ENCODE measurements at places on chromosomes 3 and 15. TPM values are rescaled to one million over a fixed set of nuclear protein-coding genes. Genes with fewer than 3 reads are reported as not detected.

KCTD6 gene
- total RNA-seq, result 9.5 TPM

DNA sequence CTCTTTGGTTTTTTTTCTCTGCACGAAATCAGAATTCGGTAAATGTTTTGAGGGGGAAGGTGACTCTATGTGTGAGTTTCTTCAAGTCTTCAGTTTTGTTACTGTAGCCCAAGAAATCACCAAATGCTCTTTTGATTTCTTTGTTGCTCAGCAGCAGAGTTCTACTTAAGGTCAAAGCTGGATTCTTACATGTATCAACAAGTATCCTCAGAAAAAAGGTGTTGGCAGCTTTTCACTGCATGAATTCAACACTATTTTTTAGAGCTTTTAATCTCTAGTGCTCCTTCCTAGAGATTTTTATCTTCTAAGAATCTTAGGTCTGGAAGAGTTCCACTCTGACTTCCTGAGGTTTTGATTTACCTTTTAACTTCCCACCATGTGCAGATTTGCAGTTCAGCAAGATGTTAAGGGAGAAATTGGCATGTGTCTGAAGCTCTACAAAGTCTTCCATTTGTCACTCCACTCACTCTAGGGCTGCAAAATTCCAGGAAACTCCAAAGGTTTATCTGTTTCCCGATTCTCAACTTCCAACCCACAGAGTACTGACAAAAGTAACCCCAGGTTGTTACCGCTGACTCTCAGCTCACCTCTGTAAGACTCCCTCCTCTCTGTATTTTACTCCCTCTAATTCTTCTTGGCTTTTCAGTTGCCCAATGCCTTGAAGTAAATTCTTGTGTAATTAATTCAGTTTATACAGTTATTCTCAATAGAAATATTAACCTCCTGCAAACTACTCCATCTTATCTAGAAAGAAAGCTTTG, 13.3 kb upstream of the CD200 start:
- no peaks in the 10 kb centered on the region for H3K27me3 ChIP-seq
- H3K4me3 ChIP-seq, result no peak overlapping the region
- H3K36me3 ChIP-seq, result no peaks in the 10 kb centered on the region
- no peak overlapping the region for H3K27ac ChIP-seq

GRCh38 chr3:191414286-191414685, 46.7 kb upstream of the PYDC2 start:
- H3K27ac ChIP-seq, result no peak overlapping the region
- H3K4me1 ChIP-seq, result no peaks in the 10 kb centered on the region
- no peaks in the 10 kb centered on the region for H3K36me3 ChIP-seq

- no peaks in the 10 kb centered on the region for H3K27me3 ChIP-seq
- no peaks in the 10 kb centered on the region for H3K36me3 ChIP-seq
- no peak overlapping the region for H3K27ac ChIP-seq
- H3K4me3 ChIP-seq, result no peak overlapping the region
- H3K4me1 ChIP-seq, result no peaks in the 10 kb centered on the region
- DNase-seq, result no peak
Observed at GRCh38 chr3:151425627-151426340, 35.1 kb downstream of the IGSF10 start.

- H3K4me1 ChIP-seq, result no peaks in the 10 kb centered on the region
- H3K4me3 ChIP-seq, result no peak overlapping the region
- no peak for DNase-seq
- H3K36me3 ChIP-seq, result no peaks in the 10 kb centered on the region
Observed at GRCh38 chr3:62531981-62532380, 158.6 kb upstream of the FEZF2 start.

ATRIP gene
- total RNA-seq, result 3.1 TPM

- peaks cover 19% of the 10 kb centered on the region for H3K36me3 ChIP-seq
- DNase-seq, result peak; percentile 97
- no peaks in the 10 kb centered on the region for H3K27me3 ChIP-seq
- H3K4me1 ChIP-seq, result no peaks in the 10 kb centered on the region
- H3K4me3 ChIP-seq, result no peak overlapping the region
Observed at GRCh38 chr3:10015461-10015904, 10.8 kb upstream of the FANCD2 start.

- H3K27ac ChIP-seq, result no peak overlapping the region
- H3K4me3 ChIP-seq, result no peak overlapping the region
- DNase-seq, result no peak
- no peaks in the 10 kb centered on the region for H3K4me1 ChIP-seq
- no peaks in the 10 kb centered on the region for H3K27me3 ChIP-seq
- no peaks in the 10 kb centered on the region for H3K36me3 ChIP-seq
Observed at GRCh38 chr15:48112242-48112641, 8.5 kb upstream of the SLC24A5 start.

MAP4 gene
- 552 TPM for total RNA-seq

- H3K4me3 ChIP-seq, result no peak overlapping the region
- no peaks in the 10 kb centered on the region for H3K4me1 ChIP-seq
- no peak overlapping the region for H3K27ac ChIP-seq
- no peaks in the 10 kb centered on the region for H3K27me3 ChIP-seq
- H3K36me3 ChIP-seq, result no peaks in the 10 kb centered on the region
Observed at GRCh38 chr15:51111061-51111460, 16.4 kb upstream of the TNFAIP8L3 start.

DNA sequence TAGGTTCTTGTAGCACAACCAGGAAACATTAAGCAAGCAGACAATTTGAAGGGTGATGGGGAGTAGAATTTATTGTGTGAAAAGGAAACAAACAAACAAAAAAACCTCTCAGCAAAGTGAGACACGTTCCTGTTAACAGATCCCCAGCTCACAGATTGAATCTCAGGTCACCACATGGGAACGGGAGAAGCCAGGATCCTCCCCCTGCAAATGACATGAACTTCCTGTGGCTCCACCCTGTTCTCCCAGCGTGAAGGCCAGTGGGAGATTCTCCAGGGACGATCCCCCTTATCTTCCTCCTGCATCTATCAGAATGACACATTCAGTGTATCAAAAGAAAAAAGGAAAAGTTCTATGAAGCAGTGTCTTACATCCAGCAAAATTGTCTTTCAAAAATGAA, 1488.1 kb downstream of the OTOL1 start:
- H3K4me1 ChIP-seq, result no peaks in the 10 kb centered on the region
- no peaks in the 10 kb centered on the region for H3K36me3 ChIP-seq
- no peak for DNase-seq
- no peaks in the 10 kb centered on the region for H3K27me3 ChIP-seq
- no peak overlapping the region for H3K27ac ChIP-seq
- H3K4me3 ChIP-seq, result no peak overlapping the region

GRCh38 chr3:194342861-194343560, 8.1 kb downstream of the CPN2 start:
- H3K4me1 ChIP-seq, result no peaks in the 10 kb centered on the region
- no peak overlapping the region for H3K4me3 ChIP-seq
- H3K27ac ChIP-seq, result no peak overlapping the region
- no peaks in the 10 kb centered on the region for H3K27me3 ChIP-seq
- no peak for DNase-seq

DNA sequence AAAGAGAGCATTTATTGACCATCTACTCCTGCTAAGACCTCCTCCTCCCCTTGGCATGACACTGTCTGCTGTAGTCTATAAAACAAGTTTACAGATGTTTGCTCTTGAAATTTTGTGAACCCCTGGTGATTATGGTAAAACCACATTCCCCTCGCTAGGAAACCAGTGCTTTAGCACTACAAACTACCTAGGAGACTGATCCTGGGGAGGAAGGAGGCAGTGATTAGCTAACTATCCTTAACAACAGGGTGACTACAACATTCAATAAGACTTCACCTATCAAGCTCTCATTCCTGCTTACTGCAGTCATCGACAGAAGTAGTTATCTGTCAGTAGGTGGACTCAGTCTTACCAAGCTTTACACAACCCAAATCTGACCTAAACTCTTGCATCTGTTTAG, 371.3 kb downstream of the TUSC7 start:
- H3K36me3 ChIP-seq, result no peaks in the 10 kb centered on the region
- H3K4me3 ChIP-seq, result no peak overlapping the region
- H3K27me3 ChIP-seq, result no peaks in the 10 kb centered on the region
- H3K4me1 ChIP-seq, result no peaks in the 10 kb centered on the region
- no peak overlapping the region for H3K27ac ChIP-seq

Measured in right atrium auricular region (tissue), 2 donors.